ENCODE measurements at places on chromosomes 2 and 18.

DNA sequence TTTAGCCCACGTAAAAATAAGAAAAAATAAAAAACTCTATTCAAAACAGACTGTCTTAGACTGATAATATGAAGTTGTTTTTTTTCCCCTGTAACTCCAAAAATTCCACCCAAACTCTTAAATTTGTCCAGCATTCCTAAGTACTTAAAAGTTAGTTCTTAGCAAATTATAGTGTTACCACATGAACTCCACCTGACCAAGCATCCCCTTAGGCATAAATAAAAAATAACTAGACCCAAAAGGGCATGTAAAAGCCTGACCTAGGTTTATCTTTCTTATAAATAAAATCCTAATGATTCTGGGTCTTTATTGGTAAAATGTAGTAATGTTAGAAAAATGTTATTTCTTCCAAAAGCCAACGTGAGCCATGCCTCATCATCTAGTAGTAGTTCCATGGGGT, 54.3 kb downstream of the TTC21B start:
- no peak for DNase-seq

DNA sequence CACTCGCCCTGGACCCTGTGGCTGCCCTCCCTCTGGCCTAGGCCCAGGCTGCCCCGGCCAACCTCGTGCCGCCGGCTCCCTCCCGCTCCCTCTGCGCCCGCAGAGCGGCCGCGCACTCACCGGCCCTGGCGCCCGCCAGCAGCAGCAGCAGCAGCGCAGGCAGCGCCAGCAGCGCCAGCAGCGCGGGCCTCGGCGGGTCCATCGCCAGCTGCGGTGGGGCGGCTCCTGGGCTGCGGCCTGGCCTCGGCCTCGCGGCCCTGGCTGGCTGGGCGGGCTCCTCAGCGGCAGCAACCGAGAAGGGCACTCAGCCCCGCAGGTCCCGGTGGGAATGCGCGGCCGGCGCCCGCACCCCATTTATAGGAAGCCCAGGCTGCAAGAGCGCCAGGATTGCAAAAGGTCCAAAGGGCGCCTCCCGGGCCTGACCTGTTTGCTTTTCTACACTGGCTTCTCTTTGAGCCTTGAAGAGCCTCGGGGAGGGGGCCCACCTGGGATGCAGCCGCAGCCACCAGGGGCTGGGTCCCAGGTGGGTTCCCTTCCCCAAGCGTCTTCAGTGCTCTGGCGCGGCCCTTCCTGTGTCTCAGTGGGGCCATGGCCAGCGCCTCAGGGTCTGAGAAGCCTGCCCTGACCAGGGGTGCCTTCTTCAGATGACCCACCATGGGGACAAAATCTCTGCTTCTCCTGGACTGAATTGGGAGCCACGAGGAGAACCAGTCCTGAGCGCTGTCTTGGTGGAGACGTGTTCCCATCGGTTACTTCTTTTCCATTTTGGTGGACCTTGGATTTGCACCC, at the start of gene APOB:
APOB (minus strand) TSS at position 330 of the 789 bp plus-strand sequence; CDS start at position 202, 128 bp downstream.
- no peak for DNase-seq

- DNase-seq, result no peak
These were observed 92.0 kb downstream of the LTBP1 start for GRCh38 chr2:33038799-33039198.

- DNase-seq, result no peak
These were observed 9.4 kb downstream of the ODC1 start for GRCh38 chr2:10438688-10439087.

- DNase-seq, result no peak
These were observed 3.3 kb downstream of the KATNAL2 start for GRCh38 chr18:46920653-46921052.

DNA sequence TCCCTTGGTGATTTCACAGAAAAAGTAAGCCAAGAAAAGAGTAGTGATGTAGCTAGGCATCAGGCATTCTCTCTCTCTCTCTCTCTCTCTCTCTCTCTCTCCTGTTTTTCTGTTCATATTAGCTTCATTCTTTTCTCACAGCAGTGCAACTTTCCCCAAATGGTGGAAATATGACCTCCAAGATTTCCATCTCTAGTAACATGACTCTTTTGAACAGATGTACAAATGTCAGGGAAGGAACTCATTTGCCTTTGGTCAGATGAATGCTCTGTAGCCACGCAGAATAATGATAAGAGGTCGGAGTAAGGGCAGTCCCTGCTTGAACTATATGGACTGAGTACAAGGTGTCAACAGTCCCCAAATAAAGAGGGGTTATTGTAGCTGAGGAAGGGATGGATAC, 316.2 kb downstream of the GALNT13 start:
- DNase-seq, result no peak

GRCh38 chr18:13317801-13318200, 99.2 kb downstream of the LDLRAD4 start:
- DNase-seq, result no peak

- no peak for DNase-seq
These were observed 3.5 kb downstream of the MAPK4 start for GRCh38 chr18:50563376-50563775.

GRCh38 chr18:57029761-57030160, 117.1 kb upstream of the BOD1L2 start:
- no peak for DNase-seq

GRCh38 chr18:3794537-3795348, 344.8 kb downstream of the TGIF1 start:
- DNase-seq, result no peak

Data from stimulated activated CD8-positive, alpha-beta memory T cell treated with anti-CD3 and anti-CD28 coated beads, Interleukin-4, amount 100 ng/mL, for 4 hours (primary cell).